SW480 (cell line): ENCODE measurements at places on chromosomes 1 and 21.

DNA sequence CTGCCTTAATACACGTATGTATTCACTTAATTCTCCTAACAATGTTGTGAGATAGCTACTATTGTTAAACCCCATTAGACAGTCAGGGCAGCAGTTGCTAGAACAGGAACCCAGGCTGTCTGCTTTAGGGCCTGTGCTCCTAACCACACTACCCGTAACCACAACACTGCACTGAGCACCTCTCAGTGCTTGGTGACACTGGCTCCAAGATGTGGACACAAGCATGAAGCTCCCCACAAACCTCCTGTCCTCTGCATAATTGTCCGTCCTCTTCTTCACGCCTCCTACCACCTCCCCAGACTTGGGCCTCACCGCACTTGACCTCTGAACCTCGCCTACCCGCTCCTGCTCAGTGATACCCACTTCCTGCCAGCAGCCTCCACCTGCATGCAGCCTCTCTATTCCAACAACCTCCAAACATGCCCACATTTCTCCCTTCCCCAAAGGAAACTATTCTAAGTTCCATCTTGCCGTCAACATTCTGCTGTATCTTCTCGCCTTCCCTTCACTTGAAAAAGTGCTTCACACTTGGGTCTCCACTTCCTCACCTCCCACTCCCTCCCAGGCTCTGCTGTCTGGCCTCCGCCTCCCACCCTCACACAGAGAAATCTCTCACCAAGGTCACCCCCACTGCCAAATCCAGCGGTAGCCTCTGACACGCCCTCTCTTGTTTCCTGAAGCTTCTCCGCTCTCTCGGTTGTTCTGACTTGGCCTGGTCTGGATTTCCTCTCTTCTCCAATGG lies 14.6 kb upstream of the AHDC1 start:
- no peak for DNase-seq

GRCh38 chr1:167819849-167820683 lies 93.9 kb downstream of the ADCY10 start:
- DNase-seq = peak; percentile 65

- peak; percentile 82 for DNase-seq
These were observed 5.0 kb downstream of the NOS1AP start for GRCh38 chr1:162074276-162075005.

DNA sequence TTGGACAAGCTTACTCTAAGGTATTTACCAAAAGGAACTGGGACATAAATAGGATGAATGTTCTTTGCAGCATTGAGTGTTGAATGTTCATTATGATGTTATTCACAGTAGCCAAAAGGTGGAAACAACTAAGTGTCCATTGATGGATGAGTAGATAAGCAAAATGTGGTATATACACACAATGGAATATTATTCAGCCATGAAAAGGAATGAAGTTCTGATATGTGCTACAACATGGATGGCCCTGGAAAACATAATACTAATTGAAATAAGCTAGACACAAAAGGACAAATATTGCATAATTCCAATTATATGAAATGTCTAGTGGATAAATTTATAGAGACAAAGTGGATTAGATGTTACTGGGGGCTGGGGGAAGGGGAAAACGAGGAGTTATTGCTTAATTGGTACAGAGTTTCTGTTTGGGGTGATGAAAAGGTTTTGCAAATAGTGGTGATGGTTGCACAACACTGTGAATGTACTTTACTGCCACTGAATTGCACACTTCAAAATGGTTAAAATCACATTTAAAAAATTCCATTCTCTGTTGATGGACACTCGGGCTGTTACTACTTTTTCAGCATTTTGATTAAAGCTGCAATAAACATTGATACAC lies 2.9 kb downstream of the MTARC1 start:
- no peak for DNase-seq

DNA sequence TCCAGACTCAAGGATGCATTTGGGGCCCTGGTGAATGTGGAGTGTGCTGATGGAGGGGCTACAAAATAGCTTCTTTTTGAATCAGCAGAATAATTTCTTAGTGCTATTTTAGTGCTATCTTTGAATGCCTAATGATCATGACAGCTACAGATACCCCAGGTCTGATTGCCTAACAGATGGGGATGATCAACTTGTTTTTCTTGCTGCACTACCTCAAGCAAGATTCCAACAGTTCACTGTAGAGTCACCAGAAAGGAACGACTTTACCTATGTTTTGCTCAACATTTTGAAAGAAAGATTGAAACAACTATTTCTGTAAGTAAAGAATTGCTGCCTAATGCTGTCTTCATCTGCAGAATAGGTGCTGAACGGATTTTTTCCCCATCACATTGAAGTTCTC lies 42.6 kb upstream of the VAV3 start:
- DNase-seq = no peak

- no peak for DNase-seq
These were observed 324.6 kb downstream of the CAMTA1 start for GRCh38 chr1:7109901-7110300.

GRCh38 chr1:25433389-25434186 lies 2.9 kb downstream of the MACO1 start:
- no peak for DNase-seq

GRCh38 chr21:14531757-14532316 lies 14.3 kb downstream of the SAMSN1 start:
- no peak for DNase-seq

DNA sequence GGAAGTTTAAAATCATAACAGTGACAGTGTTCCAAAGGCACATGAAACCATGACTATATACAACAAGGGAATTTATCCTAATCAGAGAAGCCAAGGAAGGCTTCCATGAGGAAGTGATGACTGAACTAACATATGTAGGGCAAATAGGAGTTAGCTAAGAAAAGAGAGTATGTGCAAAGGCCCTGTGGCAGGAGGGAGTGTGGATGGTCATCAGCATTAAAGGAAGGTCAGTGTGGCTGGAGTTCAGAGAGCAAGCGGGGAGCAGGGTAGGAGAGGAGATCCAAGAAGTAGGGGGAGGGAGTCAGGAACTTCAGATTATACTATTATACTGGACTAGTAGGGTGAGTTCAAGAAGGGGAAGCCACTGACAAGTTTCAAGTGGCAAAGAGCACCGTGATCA lies 8.4 kb downstream of the MAP7D1 start:
- no peak for DNase-seq

GRCh38 chr1:180838535-180838934 lies 74.2 kb upstream of the KIAA1614 start:
- DNase-seq = no peak

DNA sequence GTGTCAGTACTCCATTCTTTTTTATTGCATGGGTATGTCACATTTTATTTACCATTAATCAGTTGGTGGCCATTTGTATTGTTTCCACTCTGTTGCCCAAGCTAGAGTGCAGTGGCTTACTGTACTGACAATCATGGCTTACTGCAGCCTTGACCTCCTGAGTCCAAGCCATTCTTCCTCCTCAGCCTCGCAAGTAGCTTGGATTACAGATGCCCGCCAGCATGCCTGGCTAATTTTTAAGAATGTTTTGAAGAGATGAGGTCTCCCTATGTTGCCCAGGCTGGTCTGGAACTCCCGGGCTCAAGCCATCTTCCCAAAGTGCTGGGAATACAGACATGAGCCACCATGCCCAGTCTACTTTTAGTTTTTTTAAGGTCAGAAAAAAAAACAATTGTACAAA lies 813 bp upstream of the SFT2D2 start:
- DNase-seq = no peak

DNA sequence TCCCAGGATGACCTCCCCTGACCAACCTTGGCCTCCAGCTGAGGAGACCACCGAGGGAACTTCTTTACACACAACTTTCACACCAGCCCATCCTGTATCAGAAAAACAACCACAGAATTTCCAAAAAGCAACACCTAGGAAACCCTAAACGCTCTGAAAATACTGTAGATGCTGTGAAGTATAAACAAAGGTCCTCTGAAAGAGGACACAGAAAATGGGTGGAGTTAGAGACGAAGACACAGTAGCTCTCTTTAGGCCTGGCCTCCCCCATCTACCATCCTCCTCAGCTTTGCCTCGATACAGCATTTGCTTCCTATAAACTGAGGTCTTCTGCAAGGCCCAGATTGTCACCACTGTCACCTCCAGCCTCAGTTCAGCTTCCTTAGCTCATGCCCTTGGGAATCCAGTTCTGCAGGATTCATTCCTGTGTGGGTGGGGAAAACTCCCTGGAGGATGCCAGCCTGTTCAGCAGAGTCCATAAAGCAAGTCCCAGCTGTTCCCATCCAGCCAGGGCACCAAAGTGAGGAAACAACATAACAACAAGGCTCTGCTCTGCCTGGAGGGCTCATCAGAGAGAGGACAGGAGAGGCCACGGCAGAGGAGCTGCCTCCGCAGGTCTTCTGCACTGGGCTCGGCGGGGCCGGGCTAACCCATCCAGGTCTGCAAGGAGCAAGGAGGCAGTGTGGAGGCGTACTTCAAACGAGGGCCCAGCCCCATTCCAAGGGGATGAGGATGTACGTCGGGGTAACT lies 15.0 kb downstream of the PIK3C2B start:
- DNase-seq = no peak

GRCh38 chr1:87165177-87165576 lies 163.5 kb upstream of the LMO4 start:
- no peak for DNase-seq

- DNase-seq = no peak
These were observed 169.2 kb upstream of the HP1BP3 start for GRCh38 chr1:20956272-20956671.

DNA sequence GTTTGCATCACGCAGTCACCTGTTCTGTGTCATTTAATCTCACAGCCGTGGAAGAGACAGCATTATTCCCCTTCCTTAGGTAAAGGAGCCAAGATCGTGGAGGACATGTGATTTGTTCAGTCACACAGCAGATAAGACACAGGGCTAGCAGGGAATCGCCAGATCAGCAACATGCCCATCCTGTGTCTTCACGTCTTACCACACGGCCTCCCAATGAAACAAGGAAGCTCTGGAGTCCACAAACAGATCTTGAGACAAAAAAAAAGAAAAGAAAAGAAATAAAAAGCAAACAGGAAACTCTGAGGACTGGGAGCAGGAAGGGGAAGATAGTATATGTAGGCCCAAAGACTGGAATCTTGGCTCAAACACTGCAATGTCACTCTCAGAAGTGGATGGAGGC lies 155.3 kb downstream of the ADSS2 start:
- no peak for DNase-seq

GRCh38 chr1:30034627-30035521 lies 688.5 kb downstream of the MATN1 start:
- no peak for DNase-seq

- no peak for DNase-seq
These were observed 434.8 kb downstream of the SETD4 start for GRCh38 chr21:35625576-35625975.

DNA sequence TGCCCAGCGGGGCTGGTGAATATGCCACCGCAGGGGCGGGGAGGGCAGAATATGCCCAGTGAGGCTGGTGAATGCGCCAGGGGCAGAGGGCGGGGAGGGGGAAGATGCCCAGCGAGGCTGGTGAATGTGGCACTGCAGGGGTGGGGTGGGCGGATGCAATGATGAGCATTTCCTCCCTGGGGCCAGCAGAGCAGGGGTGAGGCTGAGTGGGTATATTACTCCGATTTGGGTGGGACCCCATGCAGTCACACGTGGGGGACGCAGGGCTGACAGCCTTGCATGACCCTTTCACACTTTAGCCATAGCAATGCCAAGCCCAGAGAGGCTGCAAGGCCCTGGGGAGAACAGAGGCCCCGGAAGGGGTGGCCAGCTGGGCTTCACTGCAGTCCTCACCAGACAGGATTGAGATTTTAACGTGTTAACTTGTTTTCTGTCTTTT lies 9.3 kb upstream of the SLX9 start:
- DNase-seq = no peak

DNA sequence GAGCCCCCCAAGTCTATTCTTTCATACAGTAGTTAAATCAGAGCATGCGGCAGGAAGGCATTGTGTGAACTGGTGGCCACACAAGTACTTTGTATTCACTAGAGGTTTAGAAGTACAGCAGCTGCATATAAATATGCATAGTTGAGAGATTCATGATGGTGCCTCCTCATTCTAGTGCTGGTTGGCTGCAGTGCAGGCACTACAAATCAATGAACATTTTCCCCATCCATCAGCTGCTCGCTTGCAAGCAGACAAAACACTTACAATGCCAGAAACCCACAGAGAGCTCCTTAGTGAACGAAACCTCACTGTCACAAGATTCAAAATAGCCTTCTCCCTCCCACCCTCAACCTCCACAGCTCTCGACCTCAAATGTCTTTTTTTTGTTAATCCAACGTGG lies 726.2 kb downstream of the USP25 start:
- DNase-seq = no peak

DNA sequence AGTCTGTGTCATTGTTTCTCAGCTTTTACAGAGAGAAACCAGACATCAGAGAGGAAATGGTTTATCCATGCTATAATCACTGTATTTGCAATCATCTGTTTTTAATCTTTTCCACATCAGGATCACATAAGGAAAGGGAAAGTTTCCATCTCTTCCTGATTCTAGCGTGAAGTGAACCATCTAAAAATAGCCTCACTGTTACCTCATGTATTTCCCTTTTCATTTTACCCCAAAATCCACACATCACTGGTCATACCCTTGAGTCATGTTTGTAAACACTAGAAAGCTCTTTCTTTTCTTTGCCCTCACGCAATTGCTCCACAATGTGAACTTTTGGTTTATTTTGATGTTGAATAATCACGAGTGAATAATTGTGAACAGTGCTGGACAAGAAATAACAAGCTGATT lies 146.0 kb downstream of the PLA2G4A start:
- no peak for DNase-seq

DNA sequence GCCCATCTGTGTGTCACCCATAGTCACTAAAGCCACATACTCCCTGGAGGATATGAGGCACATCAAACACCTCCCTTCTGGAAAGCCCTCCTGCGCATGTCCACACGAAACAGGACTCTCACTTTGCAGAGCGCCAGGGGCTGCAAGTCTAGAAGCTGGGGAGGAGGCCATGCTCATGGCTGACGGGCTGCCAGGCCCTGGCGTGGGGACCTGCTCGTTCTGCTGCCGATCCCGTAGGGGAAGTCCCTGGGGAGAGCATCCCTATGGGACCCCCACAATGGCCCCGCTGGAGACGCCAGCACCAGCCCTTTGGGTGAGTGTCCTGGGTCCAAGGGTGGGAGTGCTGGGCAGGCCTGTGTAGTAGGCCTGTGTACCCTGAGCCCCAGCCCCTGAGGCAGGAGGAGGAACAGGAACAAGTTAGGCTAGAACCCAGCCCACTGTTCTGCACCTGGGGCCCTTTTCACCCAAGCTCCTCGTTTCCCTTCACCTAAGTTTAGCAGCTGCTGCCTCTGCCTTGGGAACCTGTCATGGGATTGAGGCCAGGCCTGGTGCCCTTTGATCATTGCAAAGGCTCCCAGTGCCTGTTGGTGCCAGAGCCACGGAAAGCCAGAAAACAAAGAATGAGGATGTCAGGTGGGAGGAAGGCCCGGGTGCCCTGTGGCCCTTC lies 9.9 kb downstream of the FAM3B start:
- no peak for DNase-seq

GRCh38 chr1:44405031-44405797 lies at the start of gene RNF220:
RNF220 (plus strand) TSS chr1:44405255.
- peak; percentile 90 for DNase-seq

DNA sequence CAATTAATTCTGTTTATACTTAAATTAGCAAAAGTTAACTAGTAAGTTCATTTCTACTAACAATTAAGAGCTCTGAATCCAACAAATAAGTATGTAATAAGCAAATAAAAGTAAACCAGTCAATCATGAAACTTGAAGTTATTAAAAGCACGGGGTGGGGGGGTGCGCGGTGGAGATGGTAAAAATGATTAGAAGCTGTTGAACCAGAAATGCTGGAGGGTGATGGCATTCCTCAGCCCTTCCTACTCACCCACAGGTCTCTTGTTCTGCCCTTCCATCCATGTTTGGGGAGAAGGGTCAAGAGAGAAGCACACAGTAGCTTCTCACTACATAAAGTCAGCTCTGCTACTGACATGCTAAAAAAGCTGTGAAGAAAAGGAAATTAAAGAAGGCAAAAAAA lies 63.5 kb downstream of the AKT3 start:
- no peak for DNase-seq

GRCh38 chr1:115227346-115228082 lies 110.5 kb downstream of the NGF start:
- no peak for DNase-seq
